ENCODE measurements at places on chromosomes 13 and 19.

GRCh38 chr13:95858286-95859075 lies 181.5 kb downstream of the DNAJC3 start:
- DNase-seq, result no peak

GRCh38 chr13:56903710-56904282 lies 236.9 kb upstream of the PRR20A start:
- no peak for DNase-seq

GRCh38 chr13:24693862-24694471 lies 13.8 kb downstream of the ATP12A start:
- DNase-seq, result no peak

- no peak for DNase-seq
Observed at GRCh38 chr13:60572855-60573254, 175.8 kb downstream of the TDRD3 start.

DNA sequence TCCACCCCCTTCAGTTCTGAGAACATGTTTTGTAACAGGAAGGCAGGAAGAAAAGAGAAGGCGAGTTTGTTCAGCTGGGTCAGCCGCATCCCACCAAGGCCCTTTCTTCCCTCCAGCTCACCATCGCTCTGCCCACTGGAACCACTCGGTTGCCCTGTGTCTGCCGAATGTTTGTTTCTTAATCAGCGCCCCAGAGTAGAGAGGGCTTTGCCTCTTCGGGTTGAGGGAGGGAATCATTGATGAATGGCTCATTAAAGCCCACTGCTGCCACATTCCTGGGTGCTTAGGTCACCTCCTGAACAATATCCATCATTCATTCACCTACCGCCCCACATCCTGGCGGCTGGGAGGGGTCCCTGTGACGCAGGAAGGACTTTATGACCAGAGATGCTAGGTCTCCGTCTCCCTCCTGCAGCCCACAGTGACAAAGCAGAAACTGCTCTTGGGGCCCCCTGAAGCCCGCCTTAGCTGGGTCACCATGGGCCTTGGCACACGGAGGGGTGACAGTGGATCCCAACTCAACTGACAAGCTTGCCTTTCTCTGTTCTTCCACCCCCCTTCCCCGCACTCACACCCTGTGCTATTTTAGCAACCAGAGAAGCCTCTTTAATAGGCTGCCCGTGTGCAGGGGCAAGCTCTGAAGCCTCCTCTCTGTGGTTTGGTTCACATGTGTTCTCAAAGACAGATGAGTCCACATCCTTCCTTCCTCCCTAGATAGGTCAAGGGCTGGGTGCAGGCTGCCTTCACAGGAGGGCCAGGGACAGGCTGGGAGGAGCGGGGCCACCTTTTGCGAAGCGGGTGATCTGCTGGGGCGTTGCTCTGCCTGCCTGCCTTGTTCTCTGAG lies 46.2 kb downstream of the ACTN4 start:
- DNase-seq, result peak; percentile 51

DNA sequence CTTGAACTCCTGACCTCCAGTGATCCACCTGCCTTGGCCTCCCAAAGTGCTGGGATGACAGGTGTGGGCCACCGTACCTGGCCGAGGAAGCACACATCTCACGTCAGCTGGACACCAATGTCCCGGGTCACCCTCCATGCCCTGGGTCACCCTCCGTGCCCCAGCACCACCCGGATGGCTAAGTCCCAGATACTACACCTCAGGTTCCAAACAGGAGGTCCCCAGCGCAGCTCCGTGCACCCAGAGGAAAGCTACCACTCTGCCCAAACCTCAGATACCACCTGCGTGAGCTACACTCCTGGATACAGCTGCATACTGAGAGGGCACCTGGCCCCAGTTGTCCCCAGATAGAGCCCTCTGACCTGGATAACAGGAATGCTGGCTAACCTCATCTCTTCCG lies 14.0 kb downstream of the LRRC4B start:
- no peak for DNase-seq

DNA sequence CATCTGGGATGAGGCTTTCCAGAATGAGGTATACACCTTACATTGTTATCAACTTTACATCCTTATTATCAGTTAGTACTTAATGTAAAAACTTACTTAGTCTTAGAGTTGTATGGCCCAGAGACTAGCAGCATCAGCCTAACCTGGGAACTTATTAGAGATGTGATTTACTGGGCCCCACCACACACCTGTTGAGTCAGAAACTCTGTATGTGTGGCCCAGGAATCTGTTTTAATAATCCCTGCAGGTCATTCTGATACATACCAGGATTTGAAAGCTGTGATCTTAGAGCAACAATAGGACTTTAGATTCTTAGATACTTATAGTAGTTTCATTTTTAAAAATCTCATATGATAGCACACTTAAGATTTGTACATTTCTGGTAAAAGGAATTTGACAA lies 17.4 kb downstream of the FNDC3A start:
- no peak for DNase-seq

DNA sequence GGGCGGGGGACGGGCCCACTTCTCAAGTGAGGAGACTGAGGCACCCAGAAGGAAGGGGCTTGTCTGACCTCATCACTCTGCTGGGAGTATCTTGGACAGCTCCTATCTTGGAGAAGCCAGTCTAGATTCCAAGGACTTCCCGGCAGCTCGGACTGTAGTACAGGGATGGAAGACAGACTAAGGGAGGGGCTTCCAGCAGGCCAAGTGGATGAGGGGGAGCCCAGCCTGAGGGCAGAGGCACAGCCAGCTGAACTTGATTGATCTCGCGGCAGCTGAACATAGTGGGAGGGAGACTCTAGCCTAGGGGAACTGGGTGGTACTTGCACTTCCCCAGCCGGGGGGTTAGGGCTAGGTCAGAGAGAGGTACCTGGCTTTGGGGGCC lies 711 bp downstream of the CILP2 start:
- no peak for DNase-seq

DNA sequence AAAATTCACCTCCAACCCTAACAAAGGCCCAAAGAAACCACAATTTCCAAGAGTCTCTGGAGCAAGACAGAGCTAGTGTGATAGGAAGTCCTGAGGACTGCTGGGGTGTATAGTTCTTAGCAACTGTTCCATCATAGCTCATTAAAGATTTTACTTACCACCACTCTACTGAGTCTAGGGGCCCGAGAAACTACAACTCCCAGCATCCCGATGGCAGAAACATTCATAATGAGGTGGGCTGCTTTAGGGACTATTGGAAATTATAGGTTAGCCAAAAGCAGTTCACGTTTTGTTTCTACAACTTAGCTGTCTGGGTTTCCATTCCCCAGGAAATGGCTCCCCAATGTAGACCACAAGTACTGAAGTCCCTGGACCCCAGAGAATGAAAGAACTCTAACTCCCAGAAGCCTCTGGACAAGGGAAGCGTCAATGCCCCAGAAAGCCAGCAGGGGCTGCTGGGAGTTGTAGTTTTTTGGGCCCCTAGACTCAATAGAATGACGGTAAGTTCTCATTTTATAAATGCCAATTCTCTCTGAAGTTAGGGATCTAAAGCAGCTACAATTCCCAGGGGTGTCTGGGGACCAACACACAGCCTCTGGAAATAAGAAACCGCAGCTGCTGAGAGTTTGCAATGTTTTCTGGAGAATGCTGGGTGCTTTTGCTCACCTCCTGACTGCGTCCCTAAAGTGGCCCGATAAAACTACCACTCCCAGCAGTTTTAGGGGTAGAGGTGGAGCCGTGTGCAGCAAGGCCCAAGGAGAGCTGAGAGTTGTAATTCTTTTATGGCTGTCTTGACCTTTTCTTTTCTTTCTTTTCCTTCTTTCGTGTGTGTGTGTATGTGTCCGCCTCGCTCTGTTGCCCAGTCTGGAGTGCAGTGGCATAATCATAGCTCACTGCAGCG lies 11.1 kb downstream of the FTL start:
- DNase-seq, result no peak

GRCh38 chr13:112616586-112617362 lies 28.8 kb upstream of the TUBGCP3 start:
- no peak for DNase-seq

GRCh38 chr13:46679369-46680120 lies 117.4 kb downstream of the ESD start:
- DNase-seq, result no peak

DNA sequence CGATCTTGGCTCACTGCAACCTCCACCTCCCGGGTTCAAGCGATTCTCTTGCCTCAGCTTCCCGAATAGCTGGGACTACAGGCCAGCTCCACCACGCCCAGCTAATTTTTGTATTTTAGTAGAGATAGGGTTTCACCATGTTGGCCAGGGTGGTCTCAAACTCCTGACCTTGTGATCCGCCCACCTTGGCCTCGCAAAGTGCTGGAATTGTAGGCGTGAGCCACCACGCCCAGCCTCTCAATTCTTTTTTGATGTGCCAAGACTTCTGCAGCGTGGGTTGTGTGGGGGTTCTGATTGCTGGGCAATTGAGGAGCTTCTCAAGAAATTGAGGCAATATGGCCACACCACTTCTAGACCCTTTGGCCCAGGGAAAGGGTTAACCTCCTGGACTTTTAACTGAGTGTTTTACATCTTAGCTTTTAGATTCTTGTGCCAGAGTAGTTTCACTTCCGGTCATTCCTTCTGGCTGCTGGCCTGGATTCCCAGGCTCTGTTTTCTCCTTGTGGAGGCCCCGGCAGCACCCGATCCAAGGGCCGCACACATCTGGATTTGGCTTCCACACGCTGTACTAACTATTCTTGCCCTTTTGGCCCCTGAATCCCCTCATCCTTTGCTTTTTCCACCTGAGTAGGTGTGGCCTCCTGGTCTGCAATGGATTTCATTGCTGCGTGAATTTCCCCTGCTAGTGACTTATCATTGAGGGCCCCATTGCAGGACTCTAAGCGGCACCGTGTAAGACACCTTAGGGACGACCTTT lies 14.7 kb downstream of the SMARCA4 start:
- no peak for DNase-seq
